ENCODE measurements at places on chromosomes 12 and 14.
A peak's percentile ranks its signal among the peaks of the same experiment; 100 is the strongest.

DNA sequence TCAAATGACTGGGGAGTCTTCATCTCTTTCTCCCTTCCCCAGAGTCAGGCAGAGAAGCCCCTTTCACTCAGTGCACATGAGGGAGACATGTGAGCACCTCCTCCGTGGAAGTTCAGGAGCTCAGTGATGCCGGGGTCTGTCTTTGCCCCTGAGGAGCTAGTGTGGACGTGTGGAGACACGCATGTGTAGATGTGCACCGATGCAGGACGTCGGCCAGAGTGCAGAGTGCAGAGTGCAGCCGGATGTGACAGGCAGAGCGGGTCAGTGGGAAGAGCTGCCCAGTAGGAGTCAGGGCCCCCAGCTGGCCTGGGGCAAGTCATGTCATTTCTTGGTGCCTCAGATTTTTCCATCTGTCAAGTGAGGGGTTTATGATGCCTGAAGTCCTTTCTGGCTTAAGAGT lies 20.7 kb downstream of the TSPAN9 start:
- DNase-seq: no peak

GRCh38 chr12:72081777-72082176 lies 143.1 kb downstream of the TPH2 start:
- no peak for DNase-seq

GRCh38 chr14:20834899-20835298 lies 32.3 kb upstream of the RNASE1 start:
- no peak for DNase-seq

- DNase-seq: no peak
Measured at GRCh38 chr12:62766496-62766895, 168.5 kb downstream of the PPM1H start.

- peak; percentile 74 for DNase-seq
Measured at GRCh38 chr12:107372229-107372658, 278.9 kb upstream of the CRY1 start.

DNA sequence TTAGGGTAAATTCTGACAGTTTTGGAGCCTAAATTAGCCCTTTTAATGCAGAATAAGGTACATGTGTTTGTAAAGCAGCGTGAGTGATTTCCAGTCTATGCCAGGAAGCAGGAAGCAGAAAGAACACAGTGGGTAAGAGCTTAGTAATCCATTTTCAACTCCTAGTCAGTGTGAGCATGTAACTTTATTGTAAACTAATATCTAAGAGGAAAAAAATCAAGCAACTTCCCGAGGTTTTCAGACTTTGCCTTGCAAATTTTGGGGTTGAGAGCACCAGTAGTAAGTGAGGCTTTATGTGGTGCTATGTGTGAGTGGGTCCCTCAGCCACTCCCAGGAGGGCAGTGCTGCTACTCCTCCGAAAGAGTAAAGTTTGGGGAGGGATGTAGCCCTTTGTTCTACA lies 2.9 kb downstream of the CIPC start:
- no peak for DNase-seq

- no peak for DNase-seq
Measured at GRCh38 chr14:20578784-20579502, 8.9 kb downstream of the RNASE11 start.

DNA sequence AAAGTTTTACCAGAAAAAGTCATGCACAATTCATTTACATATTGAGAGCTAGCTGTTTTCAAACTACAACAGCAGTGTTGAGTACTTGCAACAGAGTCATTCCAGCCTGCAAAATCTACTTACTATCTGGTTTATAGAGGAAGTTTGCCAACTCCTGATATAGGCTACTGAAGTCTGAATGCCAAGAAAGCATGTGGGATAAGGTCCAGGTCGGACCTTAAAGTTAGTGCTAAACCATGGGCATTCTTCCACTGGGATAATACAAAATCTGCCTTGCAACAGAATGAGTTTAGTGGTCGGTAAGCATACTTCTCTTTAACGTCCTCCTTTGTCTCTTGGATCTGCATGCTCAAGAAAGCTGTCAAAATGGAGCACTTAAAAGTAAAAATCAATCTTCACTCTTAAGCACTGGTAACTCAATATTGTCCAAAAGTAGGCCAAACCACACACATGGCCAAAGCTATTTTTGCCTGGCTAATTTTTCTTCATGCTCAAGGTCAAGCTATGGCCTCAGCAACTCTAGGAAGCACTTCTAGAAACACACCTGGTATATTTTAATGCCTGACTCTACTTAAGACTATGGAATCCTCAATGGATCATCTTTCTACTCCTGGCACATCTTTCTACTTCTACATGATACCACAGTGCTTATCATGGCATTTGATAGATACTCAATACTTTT lies 364.9 kb upstream of the KITLG start:
- no peak for DNase-seq

GRCh38 chr14:67463900-67464299 lies 24.6 kb downstream of the TMEM229B start:
- DNase-seq: no peak

GRCh38 chr12:53862831-53863230 lies 75.8 kb upstream of the HOXC13 start:
- peak; percentile 38 for DNase-seq

DNA sequence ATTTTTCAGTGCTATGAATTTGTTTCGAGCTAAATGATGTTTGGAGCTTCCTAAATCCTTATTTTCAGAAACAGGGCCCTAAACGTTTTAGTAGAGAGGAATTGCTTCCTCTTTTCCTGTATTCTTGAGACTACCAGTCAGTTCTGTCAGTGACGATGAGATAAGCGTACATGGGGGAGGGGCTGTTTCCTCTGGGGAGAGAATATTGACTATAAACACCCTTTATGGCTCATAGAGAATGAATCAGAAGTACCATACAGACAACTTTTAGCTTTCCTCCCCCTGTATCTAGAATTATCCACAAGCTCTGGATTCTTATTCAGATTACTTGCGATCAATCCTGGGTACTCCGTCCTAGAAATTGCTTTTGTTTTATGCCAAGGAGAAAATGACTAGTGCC lies 5.1 kb downstream of the TBK1 start:
- peak; percentile 48 for DNase-seq

DNA sequence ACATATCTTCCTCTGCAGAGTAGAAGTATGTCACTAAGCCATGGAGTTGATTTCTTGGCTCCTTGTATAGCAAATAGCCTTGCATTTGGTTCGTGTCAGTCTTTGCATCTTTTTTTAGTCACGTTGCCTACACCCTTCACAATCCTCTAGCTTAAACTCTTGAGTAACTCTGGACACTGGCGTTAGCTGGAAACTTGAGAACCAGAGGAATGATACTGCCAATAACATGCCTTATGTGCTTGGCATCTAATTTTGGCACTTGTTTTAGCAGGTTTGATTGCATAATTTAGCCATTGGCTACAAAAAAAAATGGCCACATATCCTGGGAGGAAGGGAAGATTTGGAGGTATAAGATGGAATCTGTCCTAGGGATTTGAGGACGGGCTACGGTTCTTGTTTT lies 136.2 kb downstream of the ETV6 start:
- DNase-seq: peak; percentile 17

DNA sequence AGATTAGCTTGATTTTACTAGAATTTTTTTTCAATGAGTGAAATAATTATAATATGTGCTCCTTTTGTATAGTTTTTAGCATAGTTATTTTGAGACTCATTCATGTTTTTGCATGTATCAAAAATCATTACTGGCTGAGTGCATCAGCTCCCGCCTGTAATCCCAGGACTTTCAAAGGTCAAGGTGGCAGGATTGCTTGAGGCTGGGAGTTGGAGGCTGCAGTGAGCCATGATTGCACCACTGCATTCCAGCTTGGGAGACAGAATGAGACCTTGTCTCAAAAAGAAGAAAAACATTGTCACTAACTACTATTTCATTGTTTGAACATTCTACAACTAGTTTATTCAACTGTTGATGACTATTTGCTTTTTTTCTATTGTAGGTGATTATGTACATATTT lies 802.7 kb downstream of the SLC16A7 start:
- peak; percentile 51 for DNase-seq

GRCh38 chr14:105445290-105445689 lies 25.7 kb downstream of the MTA1 start:
- no peak for DNase-seq

- peak; percentile 99 for DNase-seq
Measured at GRCh38 chr12:94262228-94263010, 114.0 kb downstream of the PLXNC1 start.

All from amniotic epithelial cell (primary cell).